ENCODE measurements at places on chromosomes 5 and 9.
A peak's percentile ranks its signal among the peaks of the same experiment; 100 is the strongest.

DNA sequence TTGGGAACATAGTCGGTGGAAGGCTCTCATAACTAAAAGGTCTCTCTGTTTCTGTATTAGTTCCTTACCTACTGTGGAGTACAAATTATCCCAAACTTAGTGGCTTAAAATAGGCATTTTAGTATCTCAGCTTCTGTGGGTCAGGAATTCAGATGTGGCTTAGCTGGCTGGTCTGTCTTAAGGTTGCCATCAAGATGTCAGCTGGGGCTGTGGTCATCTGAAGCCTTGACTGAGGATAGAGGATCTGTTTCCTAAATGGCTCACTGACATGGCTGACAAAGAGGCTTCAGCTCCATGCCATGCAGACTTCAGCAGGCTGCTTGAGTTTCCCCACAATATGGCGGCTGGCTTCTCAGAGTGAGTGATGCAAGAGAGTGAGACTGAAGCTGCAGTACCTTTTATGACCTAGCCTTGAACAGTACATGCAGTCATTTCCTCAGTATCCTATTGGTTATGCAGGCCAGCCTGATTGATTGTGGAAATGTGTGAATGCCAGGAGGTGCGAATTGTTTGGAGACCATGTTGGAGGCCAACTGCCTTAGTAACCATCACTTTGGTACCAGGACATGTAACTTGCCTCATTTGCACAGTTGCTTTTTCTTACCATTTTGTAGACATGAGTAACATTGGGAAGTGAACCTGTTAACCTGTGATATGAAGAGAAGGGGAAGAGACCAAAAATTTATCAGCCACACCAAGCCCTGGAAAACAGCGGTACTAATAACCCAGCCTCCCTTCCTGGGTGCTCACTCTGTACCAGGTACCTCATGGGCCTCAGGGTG lies 152.8 kb upstream of the IER5L start:
- DNase-seq, result no peak
- no peaks in the 10 kb centered on the region for H3K27me3 ChIP-seq
- no peaks in the 10 kb centered on the region for H3K36me3 ChIP-seq
- H3K4me1 ChIP-seq, result peaks cover 28% of the 10 kb centered on the region
- H3K4me3 ChIP-seq, result no peak overlapping the region

DNA sequence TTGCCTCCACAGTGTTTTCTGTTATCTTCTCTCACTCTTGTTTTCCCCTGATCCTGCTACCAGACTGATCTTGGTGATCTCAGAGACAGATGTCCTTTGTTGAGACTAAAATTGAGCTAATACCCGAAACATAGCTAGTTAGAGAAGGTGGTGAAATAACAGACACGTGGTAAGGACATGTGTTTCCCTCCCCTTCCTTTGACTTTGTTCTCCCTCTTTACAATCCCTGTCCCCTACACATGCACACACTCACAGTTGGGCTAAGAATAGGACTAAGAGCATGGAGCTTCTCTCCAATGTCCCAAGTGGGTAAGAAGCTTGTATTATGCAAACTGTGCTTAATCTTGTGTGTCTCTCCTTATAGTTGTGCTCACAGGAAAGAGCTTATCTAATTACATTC lies 1603.0 kb upstream of the C9orf72 start:
- H3K27ac ChIP-seq, result no peak overlapping the region
- H3K36me3 ChIP-seq, result no peaks in the 10 kb centered on the region
- DNase-seq, result no peak
- H3K4me1 ChIP-seq, result no peaks in the 10 kb centered on the region
- H3K27me3 ChIP-seq, result no peaks in the 10 kb centered on the region
- H3K4me3 ChIP-seq, result no peak overlapping the region

DNA sequence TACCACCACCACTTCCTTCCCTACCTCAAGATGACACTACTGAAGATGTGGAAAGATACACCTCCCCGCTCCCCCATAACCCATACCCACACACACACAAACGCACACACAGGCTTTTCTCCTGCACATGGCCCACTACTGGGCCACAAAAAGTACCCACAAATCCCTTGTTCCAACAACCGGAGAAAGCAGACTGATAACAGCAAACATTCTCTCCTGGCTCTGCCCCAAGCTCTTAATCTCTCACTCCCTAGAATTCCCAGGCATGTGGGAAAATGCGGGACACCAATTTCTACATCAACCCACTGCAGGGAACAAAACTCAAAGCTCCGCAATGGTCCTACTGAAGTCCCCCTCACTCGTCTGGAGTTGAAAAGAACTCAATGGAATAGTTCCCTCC lies 611.0 kb upstream of the KLF4 start:
- no peak overlapping the region for H3K4me3 ChIP-seq
- H3K27me3 ChIP-seq, result no peaks in the 10 kb centered on the region
- H3K27ac ChIP-seq, result no peak overlapping the region
- no peaks in the 10 kb centered on the region for H3K4me1 ChIP-seq
- H3K36me3 ChIP-seq, result no peaks in the 10 kb centered on the region

- H3K27me3 ChIP-seq, result no peaks in the 10 kb centered on the region
- H3K4me1 ChIP-seq, result no peaks in the 10 kb centered on the region
- no peaks in the 10 kb centered on the region for H3K36me3 ChIP-seq
- H3K27ac ChIP-seq, result no peak overlapping the region
- DNase-seq, result no peak
Observed at GRCh38 chr5:119315516-119315949, 40.3 kb upstream of the TNFAIP8 start.

DNA sequence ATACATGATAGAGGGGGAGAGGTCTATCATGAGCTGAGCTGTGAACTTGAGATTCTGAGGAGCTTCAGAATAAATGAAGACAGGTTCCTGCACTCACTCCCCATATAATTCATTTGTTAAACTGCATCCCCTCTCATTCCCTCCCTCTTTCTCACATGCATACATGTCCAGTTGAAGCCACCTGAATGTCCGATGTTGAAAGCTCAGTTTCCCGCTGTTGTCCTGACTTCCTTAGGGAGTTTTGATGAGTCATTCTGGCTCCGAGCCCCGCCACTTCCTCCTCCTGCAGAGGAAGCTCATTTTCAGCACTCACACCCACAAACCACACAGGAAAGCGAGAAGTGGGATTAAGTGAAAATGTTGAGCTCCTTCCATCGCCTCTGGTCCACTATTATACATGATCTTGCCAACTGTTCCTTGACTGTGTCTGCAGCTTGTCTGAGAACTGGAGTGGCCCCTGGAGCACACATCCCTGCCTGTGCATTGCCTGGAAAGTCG lies 121.2 kb downstream of the CEMIP2 start:
- no peak overlapping the region for H3K27ac ChIP-seq
- DNase-seq, result peak; percentile 30
- H3K4me3 ChIP-seq, result no peak overlapping the region
- no peaks in the 10 kb centered on the region for H3K36me3 ChIP-seq
- peaks cover 4% of the 10 kb centered on the region for H3K4me1 ChIP-seq

DNA sequence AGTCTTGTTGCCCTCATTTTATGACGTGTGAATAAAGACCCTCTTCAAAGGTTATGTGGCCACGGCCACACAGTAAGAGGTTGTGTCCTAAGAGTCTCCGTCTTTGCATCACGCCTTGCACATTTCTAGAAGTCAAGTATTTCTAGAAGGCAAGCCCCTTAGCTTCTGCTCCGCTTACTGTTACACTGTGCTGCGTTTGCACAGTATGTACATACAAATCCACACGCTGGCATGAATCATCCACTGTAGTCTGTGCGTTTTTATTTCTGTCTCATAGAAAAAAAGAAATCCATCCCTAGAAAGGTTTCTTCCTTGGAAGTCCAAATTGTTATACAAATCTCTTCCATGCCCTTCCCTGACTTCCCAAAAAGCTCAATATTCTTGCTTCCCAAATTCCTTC lies 21.4 kb upstream of the ICE1 start:
- no peaks in the 10 kb centered on the region for H3K36me3 ChIP-seq
- no peak overlapping the region for H3K4me3 ChIP-seq
- H3K27me3 ChIP-seq, result no peaks in the 10 kb centered on the region
- no peak for DNase-seq
- no peaks in the 10 kb centered on the region for H3K4me1 ChIP-seq
- H3K27ac ChIP-seq, result no peak overlapping the region

DNA sequence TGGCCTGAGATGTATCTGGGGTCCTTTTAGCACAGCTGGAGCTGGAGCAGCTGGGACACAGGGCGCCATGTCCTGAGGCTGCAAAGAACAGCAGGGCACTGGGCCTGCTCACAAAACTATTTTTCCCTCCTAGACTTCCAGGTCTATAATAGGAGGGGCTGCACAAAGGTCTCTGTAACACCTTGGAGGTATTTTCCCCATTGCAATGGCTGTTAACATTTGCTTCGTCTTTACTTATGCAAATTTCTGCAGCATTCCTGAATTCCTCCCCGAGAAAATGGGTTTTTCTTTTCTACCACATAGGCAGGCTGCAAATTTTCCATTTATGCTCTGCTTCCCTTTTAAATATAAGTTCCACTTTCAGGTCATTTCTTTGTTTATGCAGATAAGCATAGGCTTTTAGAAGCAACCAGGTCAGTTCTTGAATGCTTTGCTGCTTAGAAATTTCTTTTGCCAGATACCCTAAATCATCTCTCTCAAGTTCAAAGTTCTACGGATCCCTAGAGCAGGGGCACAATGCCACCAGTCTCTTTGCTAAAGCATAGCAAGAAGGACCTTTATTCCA lies 130.8 kb downstream of the PCSK1 start:
- no peak for DNase-seq
- H3K27ac ChIP-seq, result no peak overlapping the region
- H3K4me1 ChIP-seq, result peaks cover 2% of the 10 kb centered on the region
- H3K27me3 ChIP-seq, result no peaks in the 10 kb centered on the region

- no peak overlapping the region for H3K4me3 ChIP-seq
- H3K4me1 ChIP-seq, result no peaks in the 10 kb centered on the region
- H3K27me3 ChIP-seq, result no peaks in the 10 kb centered on the region
- no peaks in the 10 kb centered on the region for H3K36me3 ChIP-seq
Observed at GRCh38 chr9:92094655-92095054, 20.6 kb downstream of the SPTLC1 start.

DNA sequence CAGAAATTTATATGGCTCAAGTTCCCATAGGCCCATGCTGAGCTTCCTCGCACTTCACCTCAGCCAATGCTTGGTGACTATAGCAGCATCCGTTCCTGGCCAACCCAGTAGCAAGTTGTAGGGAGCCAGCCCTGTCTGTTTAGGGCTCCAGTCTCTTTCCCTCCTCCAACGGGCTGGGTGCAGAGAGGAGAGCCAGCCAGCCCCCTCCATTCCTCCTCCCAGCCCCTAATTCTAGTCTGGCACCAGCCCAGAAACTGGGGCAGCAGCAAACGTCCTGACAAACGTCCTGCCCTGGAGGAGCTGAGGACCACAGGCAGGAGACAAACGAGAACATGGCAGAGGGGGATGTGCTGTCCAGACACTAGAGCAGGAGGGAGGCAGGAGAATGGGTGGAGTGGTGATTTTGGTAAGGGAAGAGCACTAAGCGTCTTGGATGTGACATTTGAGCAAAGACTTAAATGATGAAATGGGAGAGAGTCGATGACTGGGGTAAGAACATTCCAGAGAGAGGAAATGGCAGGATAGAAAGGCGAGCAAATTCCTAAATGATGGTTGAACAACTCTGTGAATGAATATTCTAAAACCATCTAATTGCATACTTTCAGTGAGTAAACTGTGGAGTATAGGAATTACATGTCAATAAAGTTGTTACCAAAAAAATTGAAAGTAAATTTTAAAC lies 222.5 kb upstream of the DAPK1 start:
- H3K27ac ChIP-seq, result no peak overlapping the region
- DNase-seq, result no peak
- no peaks in the 10 kb centered on the region for H3K36me3 ChIP-seq
- H3K4me1 ChIP-seq, result peaks cover 21% of the 10 kb centered on the region

- no peaks in the 10 kb centered on the region for H3K4me1 ChIP-seq
- no peak overlapping the region for H3K4me3 ChIP-seq
- DNase-seq, result no peak
- no peaks in the 10 kb centered on the region for H3K36me3 ChIP-seq
- no peaks in the 10 kb centered on the region for H3K27me3 ChIP-seq
Observed at GRCh38 chr5:7015586-7016256, 302.5 kb downstream of the TENT4A start.

- H3K36me3 ChIP-seq, result no peaks in the 10 kb centered on the region
- no peak for DNase-seq
- no peaks in the 10 kb centered on the region for H3K4me1 ChIP-seq
- no peak overlapping the region for H3K27ac ChIP-seq
Observed at GRCh38 chr9:92187989-92188714, 72.9 kb upstream of the SPTLC1 start.

- DNase-seq, result no peak
- no peaks in the 10 kb centered on the region for H3K27me3 ChIP-seq
- H3K4me1 ChIP-seq, result no peaks in the 10 kb centered on the region
- no peak overlapping the region for H3K27ac ChIP-seq
- no peak overlapping the region for H3K4me3 ChIP-seq
- no peaks in the 10 kb centered on the region for H3K36me3 ChIP-seq
Observed at GRCh38 chr5:172622091-172623046, 18.7 kb upstream of the NEURL1B start.

DNA sequence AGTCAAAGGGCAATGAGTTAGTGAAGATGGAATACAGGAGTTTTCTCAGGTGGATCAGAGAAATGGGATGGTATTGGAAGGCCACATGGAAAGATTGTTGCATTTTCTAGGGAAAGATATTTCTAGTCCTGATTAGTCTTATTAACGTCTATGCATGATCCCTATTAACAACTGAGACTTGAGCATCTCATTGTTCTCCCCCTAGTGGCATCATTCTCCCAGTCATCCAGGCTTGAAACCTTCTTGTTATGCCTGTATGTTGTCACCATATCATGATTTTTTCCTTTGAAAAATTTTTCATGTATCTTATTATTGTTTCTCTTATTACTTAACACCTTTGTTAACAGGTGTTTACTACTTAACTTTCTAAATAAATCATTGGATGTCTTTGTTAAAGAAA lies 34.4 kb downstream of the KIF2A start:
- H3K36me3 ChIP-seq, result no peaks in the 10 kb centered on the region
- DNase-seq, result no peak
- no peak overlapping the region for H3K4me3 ChIP-seq
- no peak overlapping the region for H3K27ac ChIP-seq
- no peaks in the 10 kb centered on the region for H3K4me1 ChIP-seq

DNA sequence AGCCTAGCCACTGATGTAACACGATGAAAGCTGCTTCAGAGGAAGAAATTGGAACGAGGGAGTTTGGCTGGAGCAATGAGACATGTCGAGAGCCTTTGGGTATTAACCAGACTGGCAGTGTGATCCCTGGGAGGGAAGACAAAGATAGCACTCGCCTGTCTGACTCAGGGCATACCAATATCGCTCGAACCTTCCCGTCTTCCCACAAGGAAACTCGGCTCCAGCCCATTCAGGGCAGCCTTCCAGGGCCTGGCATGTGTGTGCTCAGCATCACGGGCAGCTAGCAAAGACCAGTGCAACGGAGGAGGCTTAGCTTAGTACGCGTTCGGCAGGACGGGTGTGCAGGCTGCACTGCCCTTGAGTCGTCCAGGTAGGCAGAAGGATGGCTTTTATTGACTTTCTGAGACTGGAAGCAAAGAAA lies 356.9 kb upstream of the WWC1 start:
- DNase-seq, result peak; percentile 70
- no peaks in the 10 kb centered on the region for H3K27me3 ChIP-seq

All from ascending aorta (tissue), 2 donors.